ENCODE measurements at places on chromosomes 7 and 10. TPM values are rescaled to one million over a fixed set of nuclear protein-coding genes. Genes with fewer than 3 reads are reported as not detected.

Gene CH25H
- 7.2 TPM for total RNA-seq

Gene NPFFR1
- total RNA-seq = not detected

Gene H2AZ2
- 124 TPM for total RNA-seq

Gene TBX20
- total RNA-seq = not detected

Gene FAM241B
- total RNA-seq = 1.3 TPM

Gene CDHR1
- 15.0 TPM for total RNA-seq

Gene METTL27
- not detected for total RNA-seq

Gene WNT2
- total RNA-seq = not detected

Gene NKX2-3
- total RNA-seq = 0.19 TPM

Gene NEBL
- 33.9 TPM for total RNA-seq

Gene SLC16A9
- 15.6 TPM for total RNA-seq

GRCh38 chr10:118977022-118977599 lies 52.4 kb upstream of the NANOS1 start:
- DNase-seq = no peak

DNA sequence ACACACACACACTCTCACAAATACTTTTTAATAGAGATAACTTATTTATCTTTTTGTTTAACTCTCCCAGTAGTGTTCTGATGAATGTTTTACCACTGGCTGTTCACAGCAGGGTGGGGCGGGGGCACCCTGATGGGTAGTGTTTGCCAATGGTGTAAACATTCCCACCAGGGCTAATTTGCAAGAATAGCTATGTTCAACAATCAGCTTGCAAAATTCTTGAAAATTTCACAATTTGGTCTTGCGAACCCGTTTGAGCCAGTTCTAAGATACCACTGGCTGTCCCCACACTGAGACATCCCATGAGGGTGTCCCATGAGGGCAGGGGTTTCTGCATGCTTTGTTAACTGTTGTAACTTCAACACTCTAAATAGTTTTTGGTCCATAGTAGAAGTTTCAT lies 348.5 kb downstream of the CXCL12 start:
- DNase-seq = no peak

GRCh38 chr10:44395396-44395795 lies 10.5 kb upstream of the CXCL12 start:
- no peak for DNase-seq

DNA sequence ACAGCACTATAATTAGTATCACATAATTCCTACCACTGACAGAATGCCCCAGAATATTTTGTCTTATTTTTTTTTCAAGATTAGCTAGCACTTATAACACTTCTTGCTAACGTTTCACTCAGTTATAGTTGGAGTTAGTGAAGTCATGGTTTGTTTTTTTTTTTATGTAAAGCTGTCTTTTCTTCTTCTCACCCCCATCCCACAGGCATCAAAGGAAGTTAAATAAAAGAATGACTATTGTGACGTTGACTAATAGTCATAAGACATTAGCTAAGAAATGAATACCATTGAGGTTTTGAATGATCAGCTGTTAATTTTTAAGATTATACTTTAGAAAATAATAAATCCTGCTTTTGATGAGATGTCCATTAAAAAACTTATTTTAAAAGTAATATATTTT lies 498.3 kb downstream of the GFRA1 start:
- no peak for DNase-seq

DNA sequence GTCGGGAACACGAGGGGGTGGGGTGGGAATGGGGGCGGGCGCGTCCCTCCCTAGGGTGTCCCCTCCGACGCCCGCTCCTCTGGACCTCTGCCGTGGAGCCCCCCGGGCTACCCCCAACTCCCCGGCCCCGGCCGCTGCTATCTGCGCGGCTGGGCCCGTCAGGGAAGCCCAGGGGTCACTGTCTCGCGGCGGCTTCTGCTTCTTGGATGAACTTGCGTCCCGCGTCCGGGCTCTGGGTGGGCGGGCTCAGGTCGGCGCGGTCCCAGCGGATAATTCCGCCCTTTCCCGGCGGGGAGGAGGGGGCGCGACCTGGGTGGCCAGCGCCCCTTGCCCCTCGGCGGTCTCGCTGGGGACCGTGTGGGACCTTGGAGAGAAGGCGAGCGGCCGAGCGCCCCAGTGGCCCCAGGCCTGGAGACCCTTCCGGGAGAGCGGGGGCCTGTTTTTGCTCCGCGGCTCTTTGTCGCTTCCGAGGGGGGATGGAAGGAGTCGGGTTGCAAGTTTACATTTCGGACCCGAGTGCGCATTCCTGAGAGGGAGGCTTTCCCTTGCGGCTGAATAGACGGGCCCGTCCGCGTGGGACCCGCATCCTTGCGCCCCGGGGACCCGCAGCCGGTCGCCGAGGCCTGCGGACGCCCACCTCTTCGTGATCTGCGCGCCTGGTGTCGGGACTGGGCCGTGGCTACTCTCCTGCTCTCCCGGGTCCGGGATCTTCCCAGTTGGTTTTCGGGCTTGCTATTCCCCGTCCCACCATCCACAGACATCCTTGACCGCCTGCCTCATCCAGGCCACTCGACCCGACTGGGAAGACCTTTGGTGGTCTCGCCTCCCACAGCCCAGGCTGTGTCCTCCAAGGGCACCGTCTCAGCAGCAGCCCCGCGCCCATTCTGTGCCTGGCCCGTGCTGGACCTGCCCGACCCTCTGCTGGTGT lies 812 bp downstream of the DOCK1 start:
- DNase-seq = no peak

GRCh38 chr7:83827036-83827435 lies 178.1 kb upstream of the SEMA3E start:
- no peak for DNase-seq

- no peak for DNase-seq
Observed at GRCh38 chr10:44300666-44301649, 83.9 kb downstream of the CXCL12 start.

GRCh38 chr10:87761892-87762291 lies 56.1 kb downstream of the ATAD1 start:
- DNase-seq = no peak

DNA sequence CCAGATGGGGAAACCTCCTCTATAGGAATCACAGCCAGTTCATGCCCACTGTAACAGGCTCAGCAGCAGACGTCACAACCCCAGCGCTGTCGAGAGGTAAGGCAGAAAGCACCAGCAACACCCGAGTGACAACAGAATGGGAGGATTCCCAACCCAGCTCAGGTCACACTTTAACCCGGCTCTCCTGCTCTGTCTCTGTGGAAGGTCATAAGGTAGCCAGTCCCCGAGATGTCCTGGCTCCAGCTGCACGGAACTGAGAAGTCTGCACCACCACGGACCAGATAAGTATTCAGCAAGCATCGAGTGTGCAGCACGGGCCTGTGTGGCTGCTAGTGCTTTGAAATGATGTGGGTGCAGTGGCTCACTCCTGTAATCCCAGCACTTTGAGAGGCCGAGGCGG lies 236.7 kb upstream of the TCERG1L start:
- DNase-seq = no peak

DNA sequence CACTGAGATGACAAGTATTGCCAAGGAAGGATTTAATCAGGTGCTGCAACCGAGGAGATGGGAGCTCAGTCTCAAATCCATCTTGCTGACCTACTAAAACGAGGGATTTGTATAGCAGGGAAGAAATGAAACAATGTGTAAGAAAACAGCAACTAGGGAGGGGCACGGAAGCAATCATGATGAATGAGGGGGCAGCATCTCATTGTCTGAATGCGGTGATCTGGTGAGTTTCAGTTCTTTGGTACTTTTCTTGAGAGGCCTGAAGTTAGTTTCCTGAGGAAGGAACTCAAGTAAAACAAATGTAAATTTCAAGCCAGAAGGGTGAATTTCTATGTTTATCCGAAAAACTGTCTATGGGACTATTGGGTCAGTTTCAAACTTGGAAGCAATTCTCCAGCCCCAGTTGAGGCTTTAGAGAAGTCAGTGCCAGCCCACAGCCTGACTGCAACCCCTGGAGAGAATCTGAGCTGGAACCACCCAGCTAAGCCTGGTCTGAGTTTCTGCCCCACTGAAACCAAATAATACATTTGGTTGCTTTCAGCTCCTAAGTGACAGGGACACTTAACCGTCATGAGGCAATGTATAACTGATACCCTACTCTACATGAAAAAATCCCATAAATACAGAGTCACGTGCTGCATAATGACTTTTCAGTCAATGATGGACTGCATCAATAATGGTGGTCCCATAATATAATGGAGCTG lies 45.8 kb upstream of the TNS3 start:
- DNase-seq = no peak

- no peak for DNase-seq
Observed at GRCh38 chr7:107687656-107688055, 27.0 kb downstream of the SLC26A4 start.

DNA sequence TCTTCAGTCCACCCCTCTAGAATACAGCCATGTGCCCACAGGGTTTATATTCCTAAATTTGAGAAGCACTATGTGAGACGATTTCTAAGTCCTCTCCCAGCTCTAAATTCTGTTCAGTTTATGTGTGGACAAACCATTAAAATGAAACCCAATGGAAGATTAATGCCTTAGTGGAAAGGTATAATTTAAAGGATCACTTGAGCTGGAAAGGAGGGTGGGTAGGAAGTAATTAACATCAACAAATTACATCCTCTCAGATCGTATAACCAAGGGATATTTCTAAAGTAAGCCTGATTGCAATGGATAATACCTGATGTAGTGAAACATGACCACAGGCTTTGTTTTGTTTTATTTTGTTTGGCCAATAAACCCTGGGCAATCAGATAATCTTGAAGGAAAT lies 511.0 kb upstream of the COBL start:
- no peak for DNase-seq

- DNase-seq = no peak
Observed at GRCh38 chr7:140137078-140137477, 39.7 kb downstream of the KDM7A start.

DNA sequence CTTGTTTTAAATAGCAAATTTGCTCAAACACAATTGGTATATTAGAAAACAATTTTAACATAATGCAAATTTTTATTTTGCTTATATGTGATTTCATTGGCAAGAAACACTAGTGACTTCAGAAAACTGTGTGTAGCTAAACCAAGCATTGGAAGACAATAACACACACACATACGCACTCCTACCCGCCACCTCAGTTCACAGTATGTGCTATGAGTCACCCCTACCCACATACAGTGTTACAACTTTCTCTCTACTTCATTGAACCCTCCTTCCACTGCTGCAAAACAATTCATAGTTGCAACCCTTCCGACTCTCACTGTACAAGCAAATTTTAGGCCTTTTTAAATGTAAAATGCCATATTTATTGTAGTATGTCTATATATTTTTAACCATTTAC lies 119.9 kb upstream of the THSD7A start:
- DNase-seq = no peak

- DNase-seq = no peak
Observed at GRCh38 chr7:47291461-47292081, 290.3 kb downstream of the TNS3 start.

DNA sequence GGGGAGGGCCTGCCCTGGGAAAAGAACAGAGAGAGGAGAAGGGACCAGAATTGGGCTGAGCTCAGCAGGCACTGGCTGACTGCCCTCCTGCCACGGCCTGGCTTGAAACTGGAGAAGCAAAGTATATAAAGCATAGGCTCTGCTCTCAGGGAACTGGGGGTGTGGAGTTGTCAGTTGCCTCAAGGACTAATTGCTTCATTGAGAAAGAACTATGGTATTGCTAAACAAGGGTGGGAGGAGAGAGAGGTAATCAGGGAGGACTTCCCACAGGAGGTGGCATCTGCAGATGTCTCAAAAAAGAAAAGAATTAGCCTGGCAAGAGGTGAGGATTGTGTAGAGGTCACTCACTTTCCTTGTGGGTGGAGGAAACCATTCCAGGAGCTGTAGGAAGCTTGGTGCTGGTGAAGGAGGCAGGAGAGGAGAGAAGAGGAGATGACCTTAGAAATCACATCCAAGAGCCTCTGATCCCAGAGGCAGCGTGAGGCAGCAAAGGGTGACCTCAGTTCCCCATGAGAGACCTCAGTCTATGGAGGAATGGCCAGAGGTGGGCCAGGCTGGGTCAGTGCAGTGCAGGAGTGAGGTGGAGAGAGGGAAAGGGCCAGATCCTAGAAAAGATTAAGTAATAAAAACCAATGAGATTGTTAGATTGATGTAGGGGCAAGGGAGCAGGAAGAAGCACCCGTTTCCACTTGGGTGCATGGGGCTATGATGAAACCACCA lies 2.4 kb downstream of the PILRB start:
- no peak for DNase-seq

GRCh38 chr10:68576118-68576517 lies 16.0 kb downstream of the TET1 start:
- DNase-seq = no peak

DNA sequence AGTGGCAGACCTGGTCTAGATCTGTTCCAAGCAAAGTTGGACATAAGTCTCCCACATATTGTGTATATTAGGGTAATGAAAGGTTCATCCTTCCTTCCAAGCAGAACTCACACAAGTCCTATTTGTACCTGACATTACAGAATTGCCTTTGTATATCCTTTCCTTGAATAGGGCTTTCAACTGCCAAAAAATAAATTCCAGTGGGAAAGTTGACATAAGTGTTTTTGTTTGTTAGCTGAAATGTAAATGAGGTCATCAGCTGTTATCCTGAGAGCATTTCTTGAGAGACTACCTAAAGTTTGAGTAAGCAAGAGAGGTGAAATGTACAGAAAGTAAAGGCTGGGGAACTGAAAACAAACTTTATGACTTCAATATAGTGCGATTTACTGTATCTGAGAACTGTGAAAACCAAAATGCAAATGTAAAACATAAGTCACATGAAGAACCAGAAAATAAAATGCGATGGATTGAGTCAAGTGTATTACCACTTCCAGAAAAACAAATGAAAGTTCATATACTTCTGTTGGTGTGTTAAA lies 527.3 kb upstream of the SEMA3D start:
- DNase-seq = no peak

- DNase-seq = no peak
Observed at GRCh38 chr10:110576220-110576619, 8.7 kb downstream of the SMC3 start.

GRCh38 chr10:52248697-52249306 lies 65.3 kb upstream of the DKK1 start:
- no peak for DNase-seq

GRCh38 chr10:31011017-31011664 lies 20.5 kb downstream of the ZNF438 start:
- DNase-seq = no peak

DNA sequence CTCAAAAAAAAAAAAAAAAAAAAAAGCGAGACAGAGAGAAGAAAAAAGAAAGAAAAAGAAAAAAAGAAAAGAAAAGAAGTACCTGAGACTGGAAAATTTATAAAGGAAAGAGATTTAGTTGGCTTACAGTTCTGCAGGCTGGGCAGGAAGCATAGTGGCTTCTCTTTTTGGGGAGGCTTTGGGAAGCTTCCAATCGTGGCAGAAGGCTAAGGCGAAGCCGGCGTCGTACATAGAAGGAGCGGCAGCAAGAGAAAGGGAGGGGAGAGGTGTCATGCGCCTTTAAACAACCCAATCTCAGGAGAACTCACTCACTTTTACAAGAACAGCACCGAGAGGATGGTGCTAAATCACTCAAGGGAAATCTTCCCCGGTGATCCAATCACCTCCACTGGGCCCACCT lies 272.1 kb upstream of the FOXK1 start:
- no peak for DNase-seq
